ENCODE measurements at places on chromosomes 3 and 15.
A peak's percentile ranks its signal among the peaks of the same experiment; 100 is the strongest.

DNA sequence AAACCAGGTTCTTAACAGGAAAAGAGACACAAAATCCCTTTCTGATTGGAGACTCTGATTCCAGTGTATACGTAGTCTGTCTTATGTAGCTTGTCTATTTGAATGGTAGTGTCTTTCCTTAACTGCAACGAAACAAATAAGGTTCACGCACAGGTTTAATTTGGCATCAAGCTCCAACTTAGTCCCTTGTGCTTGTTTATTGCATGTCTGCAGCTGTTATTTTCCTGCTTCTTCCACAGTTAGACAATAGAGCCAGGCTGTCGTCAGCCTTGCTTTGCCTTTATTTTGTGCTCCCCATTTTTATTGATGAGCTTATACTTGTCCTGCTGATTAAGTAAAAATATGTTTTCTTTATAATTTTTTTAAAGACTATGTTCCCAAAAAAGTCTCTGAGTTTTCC lies 152.7 kb upstream of the CDIN1 start:
- peak; percentile 17 for DNase-seq

- DNase-seq, result no peak
These were observed 23.3 kb downstream of the TF start for GRCh38 chr3:133769536-133769935.

DNA sequence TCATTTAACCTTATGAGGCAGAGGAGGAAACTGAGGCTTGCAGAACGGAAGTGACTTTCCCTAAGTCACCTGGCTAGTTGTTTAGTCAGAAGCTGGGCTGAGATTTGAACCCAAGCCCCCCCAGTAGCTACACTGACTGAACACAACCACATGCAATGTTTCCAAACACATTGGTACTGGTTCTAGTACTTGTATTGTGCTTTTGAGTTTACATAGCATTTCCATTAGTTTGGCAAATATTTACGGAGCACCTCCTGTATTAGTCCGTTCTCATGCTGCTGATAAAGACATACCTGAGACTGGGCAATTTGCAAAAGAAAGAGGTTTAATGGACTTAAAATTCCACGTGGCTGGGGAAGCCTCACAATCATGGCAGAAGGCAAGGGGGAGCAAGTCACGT lies 56.3 kb upstream of the ITGA11 start:
- DNase-seq, result no peak

DNA sequence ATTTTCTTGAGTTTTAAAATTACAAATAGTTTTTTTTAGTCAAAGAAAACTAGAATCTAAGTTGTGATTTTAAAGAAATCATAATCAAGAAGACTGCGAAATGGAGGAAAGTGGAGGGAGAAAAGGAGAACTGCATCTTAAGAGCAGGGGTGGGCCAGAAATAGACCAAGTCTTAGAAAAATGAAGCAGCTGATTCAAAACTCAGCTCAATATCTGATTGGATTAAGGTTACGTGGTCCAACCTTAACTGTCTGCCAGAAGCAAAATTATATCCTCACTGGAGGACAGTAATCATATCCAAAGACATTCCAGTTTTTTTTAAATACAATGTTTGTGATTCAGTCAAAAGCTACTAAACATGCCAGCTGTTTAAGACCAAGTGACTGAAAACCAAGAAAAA lies 41.4 kb downstream of the CHSY1 start:
- DNase-seq, result peak; percentile 43

DNA sequence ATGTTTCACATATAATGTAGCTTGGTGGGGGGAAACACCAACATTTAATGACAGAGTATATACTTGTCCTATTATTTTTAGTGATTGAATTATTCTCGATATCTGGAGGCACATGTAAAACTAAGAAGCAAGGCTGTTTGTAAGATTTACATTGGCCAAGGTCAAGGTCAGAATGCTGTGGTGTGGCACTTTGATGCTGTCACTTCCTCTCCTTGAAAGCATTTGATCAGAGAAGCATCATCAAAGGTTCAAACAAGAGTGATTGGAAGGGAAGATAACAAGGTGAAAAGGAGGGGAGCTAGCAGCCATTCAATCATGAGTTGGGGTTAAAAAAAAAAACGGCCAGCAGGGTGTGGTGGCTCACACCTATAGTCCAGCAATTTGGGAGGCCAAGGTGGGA lies 26.4 kb downstream of the RTF1 start:
- DNase-seq, result no peak

DNA sequence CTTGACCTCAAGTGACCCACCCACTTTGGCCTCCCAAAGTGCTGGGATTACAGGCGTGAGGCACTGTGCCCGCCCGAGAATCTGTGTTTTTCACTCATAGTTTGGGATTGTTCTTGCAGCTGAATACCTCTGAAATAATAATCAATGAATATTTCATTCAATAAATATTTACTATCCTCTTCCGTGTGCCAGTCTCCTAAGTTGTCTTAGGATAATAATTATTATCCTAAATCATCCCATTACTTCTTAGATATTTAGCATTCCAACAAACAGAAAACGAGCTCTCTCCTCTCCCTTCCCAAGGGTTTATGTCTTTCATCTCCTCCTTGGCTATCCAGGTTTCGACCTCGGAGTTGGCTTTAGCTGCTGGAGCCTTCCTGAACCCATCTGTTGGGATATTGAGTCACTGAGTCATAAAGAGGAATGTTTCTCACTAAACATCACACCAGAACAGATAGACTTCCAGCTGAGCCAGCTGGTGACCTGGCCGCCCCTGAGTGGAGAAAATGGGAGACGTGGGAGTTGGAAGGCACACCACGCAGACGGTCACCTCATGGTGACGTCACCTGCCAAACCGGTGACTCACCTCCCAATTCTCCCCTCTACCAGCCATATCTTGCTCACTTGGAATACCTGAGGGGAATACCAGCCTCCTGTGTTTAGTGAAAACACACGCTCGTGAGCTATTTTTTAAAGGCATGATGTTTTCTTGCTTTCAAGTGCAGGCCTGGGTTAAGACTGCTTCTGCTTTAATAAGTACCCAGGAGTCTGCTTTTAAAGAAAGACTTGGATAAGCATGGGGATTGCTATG lies 43.9 kb downstream of the BHLHE40 start:
- no peak for DNase-seq

- no peak for DNase-seq
These were observed 185.7 kb upstream of the ZPLD1 start for GRCh38 chr3:102248981-102249705.

DNA sequence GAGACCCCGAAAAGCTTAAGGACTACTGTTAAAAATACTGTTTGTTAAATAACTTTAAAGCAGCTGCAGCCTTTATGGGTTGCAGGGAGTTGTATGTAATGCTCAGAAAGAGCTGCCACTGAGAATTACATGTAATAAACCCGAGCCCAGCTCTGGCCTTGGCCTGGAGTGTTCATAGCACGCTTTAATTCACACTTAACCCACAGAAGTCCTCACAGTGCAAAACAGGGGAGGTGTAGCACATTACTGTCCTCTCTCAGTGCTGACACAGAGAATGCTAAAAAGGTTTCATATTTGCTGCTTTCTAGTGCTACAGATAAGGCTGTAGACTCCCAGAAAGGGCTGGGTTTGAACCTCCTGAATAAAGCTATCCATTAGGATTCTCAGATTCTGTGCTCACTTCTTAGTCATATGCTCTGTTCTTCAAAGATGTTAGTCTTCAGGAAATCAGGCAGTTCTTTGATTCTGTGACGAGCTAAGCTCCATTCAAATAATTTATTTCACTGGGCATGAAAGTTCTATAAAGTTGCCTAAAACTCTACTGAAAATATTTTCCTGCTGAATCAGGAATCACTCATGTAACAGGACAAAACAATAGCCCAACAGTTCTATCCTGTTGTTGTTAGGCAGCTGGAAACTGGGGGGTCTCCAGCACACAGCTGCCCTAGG lies 108.0 kb downstream of the SENP2 start:
- DNase-seq, result no peak

DNA sequence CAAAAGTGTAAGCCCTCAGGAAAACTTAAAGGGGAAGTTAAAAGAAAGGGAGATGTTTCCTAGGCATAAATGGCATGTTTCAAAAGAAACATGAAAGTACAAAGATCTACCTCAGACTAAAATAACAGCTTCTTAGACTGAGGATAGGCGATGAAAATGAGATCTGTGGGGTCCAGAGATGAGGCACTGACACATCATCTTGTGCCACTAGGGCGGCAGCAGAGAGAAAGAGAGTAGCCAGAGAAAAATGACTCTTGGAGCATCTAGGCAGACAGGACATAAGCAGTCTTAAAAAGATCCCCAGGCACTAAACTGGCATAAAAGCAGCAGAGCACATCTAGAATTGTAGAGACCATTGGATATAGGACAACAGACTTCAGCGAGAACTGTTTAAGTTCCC lies 42.5 kb upstream of the RFX7 start:
- DNase-seq, result no peak

DNA sequence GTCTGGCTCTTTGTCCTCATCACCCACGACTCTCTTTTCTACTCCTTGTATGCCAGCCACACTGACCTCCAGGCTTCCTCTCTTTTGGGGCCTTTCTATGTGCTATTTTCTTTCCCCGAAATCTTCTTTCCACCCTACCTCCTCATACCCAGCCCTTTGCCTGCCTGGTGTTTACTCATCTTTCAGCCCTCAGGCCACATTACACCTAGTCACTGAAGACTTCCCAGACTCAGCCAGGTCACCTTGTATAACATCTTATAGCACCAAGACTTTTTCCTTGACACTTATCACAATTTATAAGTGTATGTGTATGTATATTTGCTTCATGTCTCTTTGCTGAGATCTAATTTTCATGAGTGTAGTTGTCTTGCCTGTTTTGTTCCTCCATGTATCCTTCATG lies 396.4 kb downstream of the NLGN1 start:
- DNase-seq, result no peak

GRCh38 chr3:61650276-61650675 lies 88.9 kb downstream of the PTPRG start:
- DNase-seq, result peak; percentile 81

- DNase-seq, result no peak
These were observed 304.5 kb upstream of the ROPN1 start for GRCh38 chr3:124296406-124296805.

GRCh38 chr15:66923438-66923881 lies 141.9 kb upstream of the SMAD3 start:
- DNase-seq, result peak; percentile 48

DNA sequence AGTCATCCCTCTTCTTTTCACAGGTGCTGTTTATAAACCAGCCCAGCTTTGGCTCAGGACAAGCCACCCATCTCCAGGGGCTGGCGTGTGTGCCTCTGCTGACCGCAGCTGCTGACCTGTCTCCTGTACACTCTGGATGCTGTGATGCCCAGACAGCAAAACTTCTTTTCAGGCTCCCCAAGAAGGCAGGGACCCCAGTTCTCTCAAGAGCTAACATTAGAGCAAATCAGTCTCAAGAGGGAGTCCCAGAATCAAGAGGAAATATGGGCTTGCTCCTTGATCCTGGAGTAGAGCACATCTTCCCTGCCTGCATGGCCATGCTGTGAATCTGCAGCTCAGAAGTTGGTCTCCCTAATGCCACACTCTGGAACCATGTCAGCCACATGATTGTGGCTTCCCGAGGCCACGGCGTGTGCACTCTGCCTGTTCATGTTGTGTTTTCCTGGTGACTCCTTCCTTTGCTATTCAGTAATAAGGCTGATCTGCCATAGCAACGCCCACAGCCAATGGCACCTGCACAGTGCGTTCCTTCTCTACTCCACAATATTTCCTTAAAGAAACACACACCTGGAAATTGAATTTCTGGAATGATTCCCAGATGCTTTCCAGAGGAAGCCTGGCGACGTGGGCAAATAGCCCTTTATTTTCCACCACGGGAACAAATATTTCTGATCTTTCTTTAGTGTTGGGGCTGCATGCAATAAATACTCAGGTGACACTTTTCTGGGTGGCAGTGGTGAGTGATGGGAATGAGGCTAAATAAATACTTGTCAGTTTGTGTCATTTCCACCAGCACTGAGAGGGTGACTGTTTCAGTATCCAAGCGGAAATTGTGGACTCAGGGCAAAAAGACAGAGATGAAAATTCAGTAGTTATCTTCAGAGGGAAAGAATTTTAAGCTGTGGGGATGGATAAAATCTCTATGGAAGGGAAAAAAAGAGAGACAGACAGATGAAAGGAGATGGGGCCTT lies 21.9 kb upstream of the THSD4 start:
- DNase-seq, result no peak

DNA sequence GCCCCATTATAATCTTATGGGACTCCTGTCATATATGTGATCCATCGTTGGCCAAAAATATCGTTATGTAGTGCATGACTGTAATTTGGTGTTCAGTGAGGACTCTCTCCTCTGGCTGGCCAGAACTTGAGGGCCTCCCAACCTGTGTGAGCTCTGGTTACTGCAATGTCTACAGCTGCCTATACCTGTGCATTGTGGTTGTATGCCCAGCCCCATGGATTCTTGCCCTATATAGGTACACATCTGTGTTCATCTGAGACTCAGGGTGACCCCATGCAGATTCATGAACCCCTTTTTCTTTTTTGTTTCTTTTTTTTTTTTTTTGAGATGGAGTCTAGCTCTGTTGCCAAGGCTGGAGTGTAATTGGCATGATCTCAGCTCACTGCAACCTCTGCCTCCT lies 32.6 kb upstream of the KLF13 start:
- DNase-seq, result no peak

DNA sequence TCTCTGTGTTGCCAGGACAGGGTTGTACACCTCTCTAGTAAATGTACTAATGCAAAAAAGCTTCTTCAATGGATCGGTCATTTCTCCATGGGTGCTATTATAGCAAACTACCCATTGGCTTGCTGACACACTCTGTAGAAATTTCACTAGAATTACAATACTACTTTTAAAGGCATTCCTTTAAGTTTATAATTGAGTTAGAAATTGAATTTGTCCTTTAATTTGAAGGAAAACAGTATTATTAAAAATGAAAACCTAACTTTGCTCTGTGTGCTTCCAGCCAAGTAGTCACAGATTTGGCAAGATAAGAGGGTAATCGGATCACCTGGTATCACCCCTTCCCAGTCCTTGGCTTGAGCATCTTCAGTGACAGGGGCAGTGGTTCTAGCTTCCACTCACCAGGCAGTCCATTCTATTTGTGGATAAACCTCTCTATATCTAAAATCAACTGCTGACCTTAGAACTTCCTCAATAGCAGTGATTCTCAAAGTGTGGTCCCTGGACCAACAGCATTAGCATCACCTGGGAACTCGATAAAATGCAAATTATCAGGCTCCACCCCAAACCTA lies 93.2 kb downstream of the GHSR start:
- no peak for DNase-seq

- DNase-seq, result no peak
These were observed 342.1 kb downstream of the RSL24D1 start for GRCh38 chr15:54854667-54855066.

DNA sequence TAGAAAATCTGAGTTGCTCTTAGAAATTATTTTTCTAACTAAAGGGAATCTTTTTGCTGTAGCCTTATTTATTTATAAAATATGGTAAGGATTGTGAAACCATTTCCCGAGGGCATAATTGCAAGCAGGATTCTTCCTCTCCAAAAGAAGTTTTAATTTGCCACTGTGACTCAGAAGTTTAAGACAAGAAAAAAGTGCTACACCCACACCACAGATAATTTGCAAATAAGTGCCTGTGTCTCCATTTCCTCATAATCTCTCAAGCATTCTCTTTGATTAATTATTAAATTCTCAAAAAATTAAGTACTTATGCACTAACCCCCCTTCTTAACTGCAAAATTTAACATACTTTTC lies 43.6 kb downstream of the RASA2 start:
- DNase-seq, result no peak

GRCh38 chr3:184126006-184126405 lies 9.2 kb upstream of the EIF2B5 start:
- DNase-seq, result no peak

GRCh38 chr3:99877031-99877579 lies 59.4 kb downstream of the CMSS1 start:
- DNase-seq, result no peak
